Esophagus muscularis mucosa (tissue), 4 donors: ENCODE measurements at places on chromosomes 2 and 18. TPM values are rescaled to one million over a fixed set of nuclear protein-coding genes. Genes with fewer than 3 reads are reported as not detected.

CEP192 gene
- total RNA-seq = 19.4 TPM

DNA sequence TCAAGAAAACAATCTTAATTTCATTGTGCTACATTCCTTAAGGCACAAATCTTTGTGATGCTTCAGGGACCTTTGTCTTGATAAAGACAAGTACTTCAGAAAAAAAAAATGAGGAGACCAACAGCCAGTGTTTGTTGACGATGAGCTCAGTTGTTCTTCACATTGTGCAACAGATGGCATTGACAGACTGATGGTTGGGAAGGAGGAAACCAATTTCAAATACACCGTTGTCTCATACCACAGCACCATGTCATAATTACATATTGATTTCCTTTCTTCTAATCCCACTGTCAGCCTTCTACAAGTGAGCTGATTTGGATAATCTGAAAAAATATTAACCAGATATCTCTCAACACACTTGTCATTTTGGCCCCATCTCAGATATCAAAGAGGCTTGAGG lies 53.7 kb upstream of the GRB14 start:
- H3K4me3 ChIP-seq = no peak overlapping the region
- DNase-seq = no peak
- no peaks in the 10 kb centered on the region for H3K4me1 ChIP-seq
- H3K27me3 ChIP-seq = no peaks in the 10 kb centered on the region
- H3K27ac ChIP-seq = no peak overlapping the region

DNA sequence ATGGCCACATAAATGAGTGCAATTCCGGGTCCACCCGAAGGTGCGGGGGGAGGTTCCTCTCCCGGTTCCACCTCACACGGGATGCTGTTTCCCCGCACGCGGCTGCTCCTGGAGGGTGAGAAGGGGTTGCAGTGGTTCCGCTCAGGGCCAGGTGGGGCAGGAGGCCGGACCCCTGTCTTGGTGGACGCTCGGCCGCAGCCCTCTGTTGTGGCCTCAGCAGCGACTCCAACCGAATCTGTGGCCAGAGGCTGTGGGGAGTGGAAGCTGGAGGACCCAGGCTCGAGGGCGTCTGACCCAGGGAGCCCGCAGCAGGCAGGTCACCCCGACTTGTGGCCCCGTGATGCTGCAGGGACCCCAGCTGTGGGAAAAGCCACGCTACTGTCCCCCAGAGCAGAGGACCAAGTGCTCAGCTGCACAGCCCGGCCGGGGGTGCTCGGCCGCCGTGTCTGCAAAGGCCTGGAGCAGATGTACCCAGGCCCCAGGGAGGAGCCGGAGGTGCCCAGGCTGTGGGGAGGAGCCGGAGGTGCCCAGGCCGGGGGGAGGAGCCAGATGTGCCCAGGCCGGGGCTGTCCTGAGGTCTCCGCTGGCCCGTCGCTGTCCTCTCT lies 83.9 kb downstream of the RTP5 start:
- H3K27me3 ChIP-seq = no peaks in the 10 kb centered on the region
- H3K4me3 ChIP-seq = no peak overlapping the region
- no peaks in the 10 kb centered on the region for H3K36me3 ChIP-seq
- H3K4me1 ChIP-seq = peaks cover 8% of the 10 kb centered on the region
- DNase-seq = no peak

- H3K27ac ChIP-seq = no peak overlapping the region
- no peaks in the 10 kb centered on the region for H3K27me3 ChIP-seq
- H3K4me3 ChIP-seq = no peak overlapping the region
- no peaks in the 10 kb centered on the region for H3K36me3 ChIP-seq
Observed at GRCh38 chr18:27094621-27095020, 90.5 kb downstream of the CHST9 start.

TFPI gene
- 93.1 TPM for total RNA-seq

- peaks cover 5% of the 10 kb centered on the region for H3K4me1 ChIP-seq
- no peak overlapping the region for H3K4me3 ChIP-seq
- H3K36me3 ChIP-seq = no peaks in the 10 kb centered on the region
- no peak overlapping the region for H3K27ac ChIP-seq
- H3K27me3 ChIP-seq = no peaks in the 10 kb centered on the region
- no peak for DNase-seq
Observed at GRCh38 chr2:1563943-1564891, 151.0 kb downstream of the TPO start.

DNA sequence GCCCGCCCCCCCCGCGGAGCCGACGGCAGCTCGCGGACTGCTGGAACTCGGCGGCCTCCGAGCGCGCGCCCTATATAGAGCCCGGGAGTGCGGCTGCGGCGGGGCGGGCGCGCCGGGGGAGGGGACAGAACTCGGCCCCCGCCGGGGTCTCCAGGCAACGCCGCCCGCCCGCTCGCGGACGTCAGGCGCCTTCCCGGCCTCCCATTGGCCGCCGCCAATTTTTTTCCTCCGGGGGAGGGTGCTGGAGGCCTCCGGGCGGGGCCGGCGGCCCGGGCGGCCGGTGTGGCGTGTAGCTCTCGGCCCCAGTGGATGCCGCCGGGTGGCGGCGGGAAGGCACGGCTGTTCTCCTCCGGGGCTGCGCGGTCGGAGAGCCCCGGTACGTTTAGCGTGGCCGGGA lies at the start of gene ZFP36L2:
Gene ZFP36L2, minus strand, starts transcription at position 49 of the 397 bp plus-strand sequence. CDS start 291 bp downstream, outside the sequence.
- H3K27ac ChIP-seq = peak within 1 kb of the TSS; percentile 97
- peak; percentile 98 for DNase-seq

GRCh38 chr2:130727286-130727924 lies 1.5 kb upstream of the GPR148 start:
- no peaks in the 10 kb centered on the region for H3K27me3 ChIP-seq
- H3K36me3 ChIP-seq = no peaks in the 10 kb centered on the region

DNA sequence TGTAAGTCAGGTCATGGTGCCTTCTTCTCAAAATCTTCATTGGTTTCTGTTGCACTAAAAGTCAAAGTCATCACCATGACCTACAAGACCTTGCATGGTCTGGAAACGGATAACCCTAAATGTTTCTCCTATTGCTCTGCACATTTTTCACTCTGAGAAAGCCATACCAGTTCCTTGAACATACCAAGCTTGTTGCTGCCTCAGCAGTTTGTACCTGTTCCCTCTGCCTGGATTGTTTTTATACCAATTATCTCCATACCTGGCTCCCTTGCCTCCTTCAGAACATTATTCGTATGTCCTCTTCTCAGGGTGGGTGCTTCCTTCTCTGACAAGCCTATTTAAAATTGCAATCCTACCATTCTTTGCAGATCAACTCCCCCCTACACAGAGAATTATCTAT lies 498.4 kb downstream of the DSC3 start:
- H3K27me3 ChIP-seq = no peaks in the 10 kb centered on the region
- H3K36me3 ChIP-seq = no peaks in the 10 kb centered on the region
- no peak overlapping the region for H3K27ac ChIP-seq

REG3A gene
- not detected for total RNA-seq

SLC39A6 gene
- 39.1 TPM for total RNA-seq

DNA sequence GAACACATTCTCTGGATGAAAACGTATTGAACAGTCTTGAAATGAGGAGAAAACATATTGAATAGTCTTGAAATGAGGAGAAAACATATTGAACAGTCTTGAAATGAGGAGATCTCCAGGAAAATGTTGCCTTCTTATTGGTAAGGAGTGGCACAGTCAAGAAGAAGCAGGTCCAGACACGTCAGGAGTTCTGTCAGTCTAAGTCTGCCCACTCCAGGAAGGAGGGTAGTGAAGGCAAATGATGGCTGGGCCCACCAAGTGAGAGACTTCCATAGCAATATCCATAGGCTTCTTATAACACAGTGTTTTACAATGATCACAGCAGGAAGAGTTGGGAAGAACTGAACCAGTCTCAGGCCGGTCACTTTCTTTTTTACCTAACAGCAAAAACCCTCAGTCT lies 316.2 kb downstream of the ETAA1 start:
- DNase-seq = no peak
- H3K36me3 ChIP-seq = no peaks in the 10 kb centered on the region
- H3K27me3 ChIP-seq = no peaks in the 10 kb centered on the region
- no peak overlapping the region for H3K27ac ChIP-seq
- no peak overlapping the region for H3K4me3 ChIP-seq
